A549 treated with GW870086 at 1 μM for 4 hours (cell line): ENCODE measurements at places on chromosomes 7 and 10. TPM values are rescaled to one million over a fixed set of nuclear protein-coding genes. Genes with fewer than 3 reads are reported as not detected.

Gene C10orf143
- total RNA-seq: 0.24 to 1.1 TPM (median 0.47 TPM) in 5 replicates

Gene REPIN1
- 72.0 to 88.5 TPM (median 83.6 TPM) in 5 replicates for total RNA-seq

Gene LRMDA
- total RNA-seq: 2.6 to 6.6 TPM (median 5.3 TPM) in 5 replicates

Gene CPA2
- total RNA-seq: 0.10 TPM in 1 of 5 replicates, not detected in the others

Gene MINDY4
- total RNA-seq: 2.0 to 2.9 TPM (median 2.3 TPM) in 5 replicates

Gene FGFBP3
- 2.3 to 2.7 TPM (median 2.6 TPM) in 5 replicates for total RNA-seq

Gene AVPI1
- 86.3 to 139 TPM (median 117 TPM) in 5 replicates for total RNA-seq

Gene COX19
- total RNA-seq: 5.3 to 7.5 TPM (median 5.6 TPM) in 5 replicates

Gene ETV1
- total RNA-seq: 1.8 to 3.4 TPM (median 2.3 TPM) in 5 replicates

Gene AUTS2
- total RNA-seq: 2.6 to 5.2 TPM (median 3.3 TPM) in 5 replicates

Gene SDK1
- 0.30 to 0.72 TPM (median 0.46 TPM) in 5 replicates for total RNA-seq

Gene ADCYAP1R1
- total RNA-seq: 0.01 to 0.08 TPM (median 0.02 TPM) in 3 of 5 replicates, not detected in the others

Gene SLC26A3
- not detected in 5 replicates for total RNA-seq

Gene AGAP3
- total RNA-seq: 48.5 to 63.7 TPM (median 58.1 TPM) in 5 replicates

Gene HOXA4
- total RNA-seq: 1.2 to 2.2 TPM (median 1.9 TPM) in 5 replicates

Gene ALOX5
- 0.17 to 0.56 TPM (median 0.31 TPM) in 5 replicates for total RNA-seq

Gene DENND2A
- 0.51 to 0.90 TPM (median 0.60 TPM) in 5 replicates for total RNA-seq

Gene SPDYE2
- not detected in 5 replicates for total RNA-seq

Gene H2BK1
- not detected in 5 replicates for total RNA-seq

Gene NRAP
- not detected in 5 replicates for total RNA-seq

Gene PDE6C
- not detected in 5 replicates for total RNA-seq

Gene LBX1
- total RNA-seq: not detected in 5 replicates

Gene MMP21
- not detected in 5 replicates for total RNA-seq

Gene DNAJB9
- 9.2 to 10.9 TPM (median 10.1 TPM) in 5 replicates for total RNA-seq

Gene HOXA2
- 0.80 to 0.97 TPM (median 0.86 TPM) in 5 replicates for total RNA-seq

Gene ARHGAP22
- total RNA-seq: 2.9 to 4.8 TPM (median 4.3 TPM) in 5 replicates

Gene CYTH3
- 27.0 to 30.1 TPM (median 29.2 TPM) in 5 replicates for total RNA-seq

Gene TEX36
- total RNA-seq: not detected in 5 replicates

Gene FAM24A
- not detected in 5 replicates for total RNA-seq

Gene HECW1
- 14.9 to 18.6 TPM (median 16.7 TPM) in 5 replicates for total RNA-seq

Gene FAM13C
- 0.05 to 0.29 TPM (median 0.11 TPM) in 3 of 5 replicates, not detected in the others for total RNA-seq

Gene SLIT1
- 0.03 to 0.17 TPM (median 0.09 TPM) in 4 of 5 replicates, not detected in the other for total RNA-seq

Gene MLXIPL
- 1.2 to 1.5 TPM (median 1.3 TPM) in 5 replicates for total RNA-seq

Gene PRRT4
- total RNA-seq: 0.29 to 0.50 TPM (median 0.41 TPM) in 5 replicates

Gene ABCF2
- total RNA-seq: 61.3 to 66.0 TPM (median 62.7 TPM) in 5 replicates

Gene THSD7A
- total RNA-seq: 1.3 to 3.0 TPM (median 2.2 TPM) in 5 replicates

Gene SNCG
- 10.0 to 15.0 TPM (median 13.9 TPM) in 5 replicates for total RNA-seq

Gene PLXNA4
- 0.73 to 1.6 TPM (median 1.1 TPM) in 5 replicates for total RNA-seq

Gene INMT
- not detected in 5 replicates for total RNA-seq

Gene RASSF4
- total RNA-seq: 1.6 to 2.8 TPM (median 1.9 TPM) in 5 replicates

Gene ATXN7L1
- total RNA-seq: 6.1 to 7.0 TPM (median 6.6 TPM) in 5 replicates

Gene LIPM
- total RNA-seq: not detected in 5 replicates

Gene MICALL2
- 18.7 to 28.9 TPM (median 25.9 TPM) in 5 replicates for total RNA-seq

Gene SPDYE9
- total RNA-seq: not detected in 5 replicates

Gene UPK3BL2
- 1.3 to 3.3 TPM (median 2.3 TPM) in 5 replicates for total RNA-seq

Gene TSPAN33
- total RNA-seq: 4.6 to 6.8 TPM (median 6.5 TPM) in 5 replicates

Gene GIMAP2
- 0.08 TPM in 1 of 5 replicates, not detected in the others for total RNA-seq

Gene TMEM229A
- not detected in 5 replicates for total RNA-seq

Gene TNRC18
- 33.6 to 48.2 TPM (median 43.9 TPM) in 5 replicates for total RNA-seq

Gene SPDYE1
- not detected in 5 replicates for total RNA-seq

Gene IRF5
- total RNA-seq: 12.5 to 15.9 TPM (median 14.1 TPM) in 5 replicates

Gene STAMBPL1
- 27.9 to 34.3 TPM (median 31.3 TPM) in 5 replicates for total RNA-seq

Gene SPDYE6
- total RNA-seq: not detected in 5 replicates
